ENCODE measurements at places on chromosomes 6 and 20. TPM values are rescaled to one million over a fixed set of nuclear protein-coding genes. Genes with fewer than 3 reads are reported as not detected.

The PSMF1 gene
- total RNA-seq = 27.7 TPM

The DNAH8 gene
- total RNA-seq = 0.12 TPM

The RIPOR2 gene
- 8.7 TPM for total RNA-seq

The CST3 gene
- 117 TPM for total RNA-seq

The CD24 gene
- total RNA-seq = 1.2 TPM

The TNFRSF21 gene
- 3.5 TPM for total RNA-seq

The NFS1 gene
- total RNA-seq = 28.0 TPM

The TMEM74B gene
- not detected for total RNA-seq

The REM1 gene
- not detected for total RNA-seq

The KCNK5 gene
- under 0.01 TPM for total RNA-seq

The CLPSL2 gene
- total RNA-seq = not detected

The B4GALT5 gene
- 19.0 TPM for total RNA-seq

The KIF6 gene
- total RNA-seq = 0.33 TPM

The TTLL9 gene
- under 0.01 TPM for total RNA-seq

The RGS17 gene
- total RNA-seq = 27.5 TPM

The DZANK1 gene
- 1.5 TPM for total RNA-seq

The CST2 gene
- not detected for total RNA-seq

The PPP1R18 gene
- 49.8 TPM for total RNA-seq

The KIF13A gene
- total RNA-seq = 78.9 TPM

The ZNF165 gene
- total RNA-seq = 0.77 TPM

The SLCO4A1 gene
- total RNA-seq = 2.0 TPM

The AIF1 gene
- total RNA-seq = not detected

The MYBL2 gene
- total RNA-seq = 16.8 TPM

The GHRH gene
- not detected for total RNA-seq

The SEMG1 gene
- total RNA-seq = not detected

The STMND1 gene
- total RNA-seq = not detected

The ENPP3 gene
- under 0.01 TPM for total RNA-seq

The XKR7 gene
- total RNA-seq = not detected

The RRAGD gene
- total RNA-seq = 2.3 TPM

The TAF4 gene
- total RNA-seq = 4.6 TPM

The TRIM31 gene
- not detected for total RNA-seq

The SMLR1 gene
- total RNA-seq = not detected

The RNF8 gene
- 28.2 TPM for total RNA-seq

The FOXF2 gene
- 0.25 TPM for total RNA-seq

The IFNGR1 gene
- total RNA-seq = 50.0 TPM

The DLK2 gene
- 0.66 TPM for total RNA-seq

The TREM1 gene
- total RNA-seq = 0.66 TPM

The PM20D2 gene
- 8.2 TPM for total RNA-seq

The TCP11 gene
- 0.25 TPM for total RNA-seq

The ULBP2 gene
- total RNA-seq = 2.6 TPM

The ZBTB12 gene
- total RNA-seq = 8.1 TPM

The CYP39A1 gene
- total RNA-seq = 0.44 TPM

The CD40 gene
- 2.0 TPM for total RNA-seq

The SCUBE3 gene
- 58.5 TPM for total RNA-seq

The DEF6 gene
- 0.87 TPM for total RNA-seq

The DEFB124 gene
- not detected for total RNA-seq

The PHACTR3 gene
- not detected for total RNA-seq

The THBS2 gene
- 425 TPM for total RNA-seq

The LTA gene
- not detected for total RNA-seq

The LAMP5 gene
- total RNA-seq = under 0.01 TPM

The MRAP2 gene
- 4.9 TPM for total RNA-seq

The NOX3 gene
- not detected for total RNA-seq
